Hematopoietic multipotent progenitor cell treated with erythropoietin and hydrocortisone succinate and interleukin-3 and kit ligand, for 15 days (in vitro differentiated cells): ENCODE measurements at places on chromosomes 3 and 15.

- no peak for DNase-seq
Measured at GRCh38 chr15:78880242-78880533, 7.5 kb downstream of the MORF4L1 start.

- no peak for DNase-seq
Measured at GRCh38 chr3:105526360-105527111, 159.8 kb downstream of the ALCAM start.

DNA sequence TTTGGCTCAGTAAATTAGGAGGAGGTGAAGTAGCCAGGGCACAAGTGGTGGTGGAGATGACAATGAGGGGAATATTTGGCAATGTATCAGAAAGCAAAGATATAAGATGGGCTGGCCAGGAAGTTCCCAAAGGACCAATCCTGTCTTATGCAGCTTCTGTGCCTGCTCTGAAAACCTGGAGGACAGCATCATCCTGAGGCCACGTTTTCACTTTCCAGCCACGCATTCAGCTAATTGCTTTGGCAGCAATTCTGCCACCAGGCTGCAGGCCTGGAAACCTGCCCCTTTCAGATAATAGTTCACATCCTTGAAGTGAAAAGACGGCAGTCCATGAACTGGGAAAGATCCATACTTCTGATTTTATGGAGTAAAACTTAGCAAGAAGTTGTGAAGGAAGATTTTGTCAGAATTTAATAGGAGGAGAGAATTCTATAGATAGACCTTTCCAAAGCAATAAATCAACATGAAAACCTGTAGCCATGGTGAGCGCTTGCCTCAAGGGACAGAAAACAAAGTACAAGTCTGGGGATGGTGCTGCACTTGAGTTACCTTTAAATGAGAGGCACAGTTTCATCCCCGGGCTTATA, 682.5 kb downstream of the GRM7 start:
- DNase-seq, result no peak

- no peak for DNase-seq
Measured at GRCh38 chr15:70054884-70055387, 42.8 kb downstream of the TLE3 start.

- DNase-seq, result no peak
Measured at GRCh38 chr15:86155551-86155950, 75.9 kb downstream of the AGBL1 start.

GRCh38 chr3:151275091-151275490, 3.3 kb downstream of the P2RY14 start:
- no peak for DNase-seq

- DNase-seq, result no peak
Measured at GRCh38 chr3:127780536-127781400, 41.5 kb downstream of the MGLL start.

GRCh38 chr3:139935016-139935865, at the start of gene CLSTN2:
Gene CLSTN2 (plus strand): TSS chr3:139935185.
- no peak for DNase-seq

- no peak for DNase-seq
Measured at GRCh38 chr3:70905491-70905890, 593.1 kb upstream of the MDFIC2 start.

- no peak for DNase-seq
Measured at GRCh38 chr3:127458696-127459604, 131.6 kb downstream of the TPRA1 start.
